ENCODE measurements at places on chromosomes 1 and 21.
A peak's percentile ranks its signal among the peaks of the same experiment; 100 is the strongest.

DNA sequence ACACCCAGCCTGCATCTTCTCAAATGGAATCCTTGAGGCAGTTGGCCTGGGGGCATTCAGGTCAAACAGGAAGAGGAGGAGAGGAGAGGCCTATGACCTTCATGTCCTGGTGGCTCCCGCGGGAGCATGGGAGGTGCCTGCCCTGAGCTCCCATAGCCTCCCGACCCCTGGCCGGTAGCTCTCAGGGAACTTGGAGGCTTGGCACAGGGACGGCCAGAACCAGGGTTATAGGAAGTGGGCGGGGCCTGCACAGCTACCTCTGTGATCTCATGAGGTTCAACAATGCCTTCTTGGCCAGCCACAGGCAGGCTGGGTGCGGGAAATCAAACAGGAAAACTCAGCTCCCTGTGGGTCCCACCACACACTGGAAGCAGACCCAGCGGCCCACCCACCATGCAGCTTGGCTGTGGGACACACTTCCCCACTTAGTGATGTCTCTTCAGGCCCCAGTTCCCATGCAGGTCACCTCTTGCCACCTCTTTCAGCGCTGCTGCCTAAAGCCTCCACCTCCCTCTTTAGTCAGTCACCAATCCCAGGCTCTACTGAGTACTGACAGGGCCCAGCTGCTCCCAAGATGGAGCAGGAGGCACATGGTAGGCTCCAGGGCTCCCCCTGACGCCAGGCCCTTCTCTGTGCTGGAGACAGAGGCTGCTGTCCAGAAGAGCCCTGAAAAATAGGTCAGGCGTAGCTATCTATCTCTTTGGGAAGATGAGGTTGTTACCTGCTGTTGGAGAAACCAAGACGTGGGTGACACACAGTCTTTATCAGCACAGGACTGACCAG lies at the start of gene SLFNL1:
TSS of gene SLFNL1 (minus strand) at position 200 of the 783 bp plus-strand sequence. CDS start 1,065 bp downstream, outside the sequence.
- DNase-seq = no peak

- no peak for DNase-seq
Measured at GRCh38 chr21:29189353-29189752, 58.9 kb downstream of the MAP3K7CL start.

DNA sequence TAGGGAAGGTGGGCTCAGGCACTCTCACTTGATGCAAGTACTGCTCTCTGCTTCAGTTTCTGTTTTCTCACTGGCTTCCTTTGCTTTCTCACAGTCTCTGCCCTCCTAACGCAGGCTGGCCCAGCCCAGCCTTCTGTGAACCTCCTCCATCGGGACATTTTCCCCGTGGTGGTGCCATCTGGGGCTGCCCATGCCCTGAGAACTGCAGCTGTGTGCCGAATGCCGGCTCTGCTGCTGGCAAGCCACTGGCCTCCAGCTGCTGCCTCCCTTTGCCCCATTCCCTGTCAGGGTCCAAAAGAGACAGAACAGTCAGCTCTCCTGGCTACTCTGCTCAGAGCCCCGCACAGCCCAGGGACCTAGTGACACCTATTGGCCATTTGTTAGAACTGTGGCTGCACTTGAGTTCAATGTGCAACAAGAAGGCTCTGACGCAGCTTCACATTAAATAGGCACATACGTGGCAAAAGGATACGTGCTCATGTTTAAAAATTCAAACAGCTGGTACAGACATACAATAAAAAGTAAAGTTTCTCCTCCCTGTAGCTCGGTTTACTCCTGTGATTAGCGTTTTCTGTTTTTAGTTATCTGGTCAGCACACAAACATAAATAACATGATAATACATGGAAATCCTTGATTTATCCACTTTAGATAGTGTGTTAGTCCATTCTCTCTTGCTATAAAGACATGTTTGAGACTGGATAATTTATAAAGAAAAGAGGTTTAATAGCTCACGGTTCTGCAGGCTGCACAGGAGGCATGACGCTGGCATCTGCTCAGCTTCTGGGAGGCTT lies 46.6 kb downstream of the FCRL5 start:
- peak; percentile 22 for DNase-seq

- DNase-seq = no peak
Measured at GRCh38 chr1:65147424-65148177, 402 bp upstream of the AK4 start.

GRCh38 chr1:246959944-246960693 lies 28.4 kb upstream of the AHCTF1 start:
- DNase-seq = peak; percentile 4

- DNase-seq = peak; percentile 3
Measured at GRCh38 chr1:209607102-209607794, 23.7 kb downstream of the CAMK1G start.

All from CD4-positive, alpha-beta T cell treated with Interleukin-10 for 1 hour (primary cell).